ENCODE measurements at places on chromosomes 5 and 9.

GRCh38 chr5:95983509-95983908, 21.9 kb upstream of the ELL2 start:
- no peak for DNase-seq

DNA sequence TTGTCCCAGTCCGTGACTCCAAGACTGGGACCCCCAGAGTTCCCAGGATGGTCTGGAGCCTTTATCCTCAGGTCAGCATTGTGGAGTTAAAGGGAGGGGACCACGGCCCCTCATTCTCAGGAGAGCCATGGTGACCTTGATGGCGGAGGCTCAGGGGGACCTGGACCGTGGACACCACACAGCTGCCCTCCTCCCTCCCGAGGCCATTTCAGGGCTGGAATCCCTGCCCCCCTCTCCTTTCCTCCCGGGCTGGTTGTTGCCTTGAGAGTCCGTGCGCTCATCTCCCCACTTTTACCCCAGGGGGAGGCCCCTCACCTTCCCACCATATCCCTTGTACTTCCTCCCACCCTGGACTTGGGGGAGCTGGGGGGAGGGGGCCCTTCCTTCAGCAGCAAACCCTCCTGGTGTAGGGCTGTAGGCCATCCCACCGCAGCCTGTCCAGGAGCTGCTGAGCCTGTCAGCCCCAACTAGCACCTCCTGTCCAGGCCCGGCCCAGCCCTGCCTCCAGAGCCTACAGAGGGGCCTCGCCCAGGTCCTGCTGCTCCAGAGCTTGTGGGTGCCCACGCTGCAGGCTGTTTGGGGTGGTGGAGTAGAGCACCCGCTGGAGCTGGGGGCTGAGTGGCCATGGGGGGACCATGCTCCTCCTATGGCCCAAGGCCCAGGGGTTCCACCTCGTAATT, 14.3 kb upstream of the AJM1 start:
- no peak for DNase-seq

GRCh38 chr5:167573370-167574127, 717.9 kb upstream of the WWC1 start:
- DNase-seq = no peak

GRCh38 chr9:111423389-111423788, 60.8 kb downstream of the ECPAS start:
- no peak for DNase-seq

GRCh38 chr9:11871852-11872251, 821.3 kb upstream of the TYRP1 start:
- no peak for DNase-seq

DNA sequence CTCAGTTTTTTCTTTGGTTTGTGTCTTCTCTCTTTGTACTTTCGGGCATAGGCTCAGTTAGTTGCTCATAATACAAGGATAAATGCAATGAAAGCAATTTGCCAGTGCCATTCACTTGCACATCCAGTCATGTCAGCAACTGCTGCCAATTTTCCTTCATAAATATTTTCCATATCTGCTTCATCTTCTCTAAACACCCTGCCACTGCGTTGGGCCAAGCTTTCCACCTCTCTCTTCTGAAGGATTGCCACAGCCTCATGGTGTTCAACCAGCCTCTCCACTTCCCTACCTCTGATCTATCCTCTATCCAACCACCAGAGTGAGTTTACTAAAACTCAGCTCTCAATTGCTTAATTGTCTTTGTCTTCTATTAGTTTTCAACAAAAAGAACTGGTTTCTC, 192.5 kb upstream of the ZNF462 start:
- DNase-seq = no peak

DNA sequence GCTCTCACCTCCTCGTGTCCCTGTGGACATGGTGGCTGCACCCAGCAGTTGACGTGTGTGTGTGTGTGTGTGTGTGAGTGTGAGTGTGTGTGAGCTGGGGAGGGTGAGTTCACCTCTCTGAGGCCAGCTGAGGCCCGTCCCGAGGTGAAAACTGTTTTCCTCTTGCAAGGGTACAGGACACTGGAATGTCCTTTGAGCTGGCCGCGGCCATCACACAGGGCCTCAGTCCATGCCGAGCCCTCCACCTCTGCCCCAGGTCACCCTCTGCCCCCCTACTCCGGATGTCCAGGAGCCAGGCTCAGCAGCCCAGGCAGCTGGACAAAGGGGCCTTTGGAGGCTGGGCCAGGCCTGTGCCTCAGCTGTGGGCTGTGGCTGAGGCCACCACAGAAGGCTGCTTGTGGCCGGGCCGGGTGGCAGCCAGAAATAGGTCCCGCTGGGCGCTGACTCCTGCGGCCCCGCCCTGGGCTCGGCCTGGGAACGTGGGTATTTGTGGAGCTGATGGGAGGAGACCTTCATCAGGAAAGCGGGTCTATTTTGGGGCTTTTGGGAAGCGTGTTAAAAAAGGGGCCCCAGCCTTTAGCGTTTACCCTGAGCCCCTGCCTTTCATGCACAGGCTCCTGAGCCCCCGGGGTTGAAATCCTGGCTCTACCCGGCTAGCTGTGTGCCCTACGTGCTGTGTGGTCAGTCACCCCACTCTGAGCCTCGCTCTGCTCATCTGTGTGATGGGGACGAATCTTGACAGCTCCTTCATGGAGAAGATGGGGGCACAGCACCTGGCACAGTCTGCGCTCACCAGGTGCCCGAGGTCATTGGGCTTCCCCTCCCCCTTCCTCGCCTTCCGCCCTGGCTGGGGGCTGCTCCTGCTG, 75.1 kb upstream of the IER5L start:
- no peak for DNase-seq

DNA sequence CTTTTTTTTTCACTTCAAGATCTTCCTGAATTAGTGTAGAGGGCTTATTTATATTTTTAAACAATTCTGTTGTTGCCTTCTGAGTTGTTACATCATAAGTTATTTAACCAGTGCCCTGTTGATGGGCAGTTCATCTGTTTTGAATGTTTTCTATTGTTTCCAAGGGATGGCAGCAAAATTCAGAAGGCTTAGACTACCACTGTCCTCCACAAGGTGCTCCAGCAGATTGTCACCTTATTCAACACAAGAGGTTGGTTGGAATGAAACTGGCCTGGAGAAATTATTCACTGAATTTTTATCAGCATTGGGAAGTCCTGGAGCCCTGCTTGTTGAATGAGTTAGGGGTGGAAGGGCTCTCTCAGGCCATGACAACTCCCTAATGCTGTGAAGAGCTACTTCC, 1.3 kb upstream of the KLHL9 start:
- no peak for DNase-seq

GRCh38 chr5:78527054-78527859, 121.3 kb downstream of the LHFPL2 start:
- DNase-seq = no peak

DNA sequence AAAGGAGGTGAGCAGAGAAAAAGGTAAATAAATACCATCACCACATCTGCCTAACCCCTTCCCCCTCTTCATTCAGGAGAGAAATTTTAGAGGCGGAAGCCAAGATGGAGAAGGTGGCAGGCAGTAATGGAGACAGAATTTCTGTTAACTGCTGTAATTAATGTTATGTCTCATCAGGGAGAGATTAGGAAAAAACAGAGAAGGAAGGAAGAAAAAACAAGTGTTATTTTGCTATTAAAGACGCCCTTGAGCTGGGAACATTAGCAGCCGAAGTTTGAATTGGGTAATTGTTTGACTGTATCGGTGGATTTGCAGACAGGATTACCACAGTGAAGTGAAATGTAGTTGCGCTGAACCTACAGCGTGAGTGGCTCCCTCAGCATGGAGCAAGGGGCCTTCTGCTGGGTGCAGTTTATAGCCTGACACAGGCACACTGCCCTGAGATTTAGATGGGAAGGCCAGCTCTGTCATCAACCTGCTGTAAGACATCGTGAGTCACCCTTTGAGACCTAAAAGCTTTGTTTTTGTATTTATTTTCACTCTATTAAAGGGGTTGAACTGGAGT, 136.3 kb downstream of the ASTN2 start:
- no peak for DNase-seq

GRCh38 chr5:180541710-180542109, 47.5 kb downstream of the CNOT6 start:
- no peak for DNase-seq

DNA sequence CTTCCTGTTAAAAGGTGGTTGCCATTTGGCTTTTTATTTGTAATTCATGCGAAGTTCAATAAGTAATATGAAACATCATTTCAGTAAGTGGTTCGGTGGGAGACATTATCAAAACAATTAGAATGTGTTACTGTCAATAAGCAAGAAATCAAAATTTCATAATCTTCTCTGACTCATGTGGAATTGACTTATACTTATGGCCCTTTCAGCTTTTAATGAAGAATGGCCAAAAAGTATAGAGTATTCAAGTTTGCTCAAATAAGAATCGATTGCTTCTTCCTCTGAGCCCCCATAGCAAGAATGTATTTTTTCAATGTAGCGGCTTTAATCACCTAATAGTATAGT, 174.5 kb downstream of the AOPEP start:
- no peak for DNase-seq

DNA sequence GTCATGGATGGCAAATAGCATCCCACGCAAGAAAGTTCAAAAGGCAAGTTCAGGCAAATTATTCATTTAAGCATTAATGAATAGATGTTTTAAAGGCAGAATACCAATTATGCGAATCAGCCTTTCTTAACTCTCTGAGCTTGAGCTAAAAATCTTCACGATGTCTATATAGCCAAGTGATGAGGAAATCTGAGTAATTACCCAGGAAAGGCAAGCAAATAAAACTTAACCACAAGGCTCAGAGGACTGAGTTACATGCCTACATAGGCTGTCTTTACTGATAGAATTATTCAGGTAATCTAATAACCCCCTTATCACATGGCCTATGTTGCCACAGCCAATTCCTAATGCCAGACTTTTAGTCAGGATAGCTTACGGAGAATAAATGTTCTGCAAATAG, 120.8 kb upstream of the MTAP start:
- DNase-seq = no peak

- DNase-seq = no peak
These were observed 198.0 kb upstream of the MVB12B start for GRCh38 chr9:126128494-126129142.
